ENCODE measurements at places on chromosomes 5 and 9.

- DNase-seq, result peak; percentile 7
Measured at GRCh38 chr5:177111720-177112394, 21.7 kb upstream of the NSD1 start.

DNA sequence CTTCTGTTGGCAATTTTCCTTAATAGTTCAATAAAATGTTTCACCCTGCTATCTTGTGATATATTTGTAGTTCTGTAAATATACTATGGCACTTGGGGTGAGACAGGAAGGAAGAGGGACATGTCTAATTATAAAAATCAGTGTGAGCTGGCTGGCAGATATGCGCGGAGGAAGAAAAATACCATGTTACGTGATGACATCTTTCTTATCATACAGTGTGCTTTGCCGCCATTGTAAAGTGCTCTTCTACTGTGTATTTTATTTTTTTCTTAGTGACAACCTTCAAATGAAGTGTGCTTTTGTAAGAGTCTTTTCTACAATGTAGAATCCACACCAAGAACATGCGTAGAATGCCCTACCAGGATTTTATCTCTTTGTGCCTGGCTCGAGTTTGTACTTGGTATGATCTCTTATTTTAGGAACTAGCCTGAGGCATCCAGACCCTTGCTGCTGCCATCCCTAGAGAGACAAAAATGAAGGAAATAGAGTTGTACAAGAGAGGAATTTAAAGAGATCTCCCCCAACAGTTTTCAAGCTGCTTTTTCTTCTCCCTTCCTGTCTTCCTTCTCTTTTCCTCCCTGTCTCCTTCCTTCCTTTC is 46.7 kb upstream of the RIOK2 start:
- no peak for DNase-seq

GRCh38 chr5:135193213-135194125 is 159.4 kb upstream of the PITX1 start:
- no peak for DNase-seq

GRCh38 chr9:122346478-122347347 is 24.1 kb upstream of the PTGS1 start:
- no peak for DNase-seq

DNA sequence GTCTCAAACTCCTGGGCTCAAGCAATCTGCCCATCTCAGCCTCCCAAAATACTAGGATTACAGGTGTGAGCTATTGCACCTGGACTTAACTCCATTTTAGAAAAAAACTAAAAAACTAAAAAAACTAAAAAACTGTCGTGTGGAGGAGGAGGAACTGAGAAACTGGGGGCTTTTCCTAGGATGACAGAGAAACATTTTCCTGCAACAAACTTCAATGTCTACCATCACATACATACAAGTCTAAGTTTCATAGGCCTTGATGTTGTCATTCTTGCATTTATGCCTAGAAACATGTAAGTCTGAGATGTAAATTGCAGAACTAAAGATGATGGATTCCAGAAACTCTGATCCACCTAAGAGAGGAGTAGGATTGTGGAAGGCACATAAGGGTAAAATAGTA is 556.8 kb downstream of the RAB3C start:
- DNase-seq, result no peak

DNA sequence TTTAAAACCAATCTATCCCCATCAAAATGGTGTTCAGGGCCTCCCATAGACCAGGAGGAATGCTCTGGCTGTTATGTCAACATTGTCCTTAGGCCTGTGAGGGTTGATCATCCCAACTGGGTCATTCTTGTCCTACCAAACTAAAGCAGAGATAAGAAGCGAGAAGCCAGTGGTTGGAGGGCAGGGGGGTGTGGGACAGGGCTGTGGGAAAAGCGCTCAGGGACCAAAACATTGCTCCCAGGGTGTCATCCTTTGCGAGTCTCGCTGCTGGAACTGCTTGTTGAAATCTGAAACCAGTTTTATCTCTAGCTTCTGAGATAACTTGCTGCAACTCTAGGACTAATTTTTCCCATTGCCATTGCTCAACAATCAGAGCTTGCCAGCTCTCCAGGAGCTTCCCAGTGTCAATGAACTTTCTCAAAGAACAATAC is 48.1 kb downstream of the SPATA31C2 start:
- DNase-seq, result no peak

- DNase-seq, result no peak
Measured at GRCh38 chr9:2336055-2336454, 285.5 kb upstream of the VLDLR start.

DNA sequence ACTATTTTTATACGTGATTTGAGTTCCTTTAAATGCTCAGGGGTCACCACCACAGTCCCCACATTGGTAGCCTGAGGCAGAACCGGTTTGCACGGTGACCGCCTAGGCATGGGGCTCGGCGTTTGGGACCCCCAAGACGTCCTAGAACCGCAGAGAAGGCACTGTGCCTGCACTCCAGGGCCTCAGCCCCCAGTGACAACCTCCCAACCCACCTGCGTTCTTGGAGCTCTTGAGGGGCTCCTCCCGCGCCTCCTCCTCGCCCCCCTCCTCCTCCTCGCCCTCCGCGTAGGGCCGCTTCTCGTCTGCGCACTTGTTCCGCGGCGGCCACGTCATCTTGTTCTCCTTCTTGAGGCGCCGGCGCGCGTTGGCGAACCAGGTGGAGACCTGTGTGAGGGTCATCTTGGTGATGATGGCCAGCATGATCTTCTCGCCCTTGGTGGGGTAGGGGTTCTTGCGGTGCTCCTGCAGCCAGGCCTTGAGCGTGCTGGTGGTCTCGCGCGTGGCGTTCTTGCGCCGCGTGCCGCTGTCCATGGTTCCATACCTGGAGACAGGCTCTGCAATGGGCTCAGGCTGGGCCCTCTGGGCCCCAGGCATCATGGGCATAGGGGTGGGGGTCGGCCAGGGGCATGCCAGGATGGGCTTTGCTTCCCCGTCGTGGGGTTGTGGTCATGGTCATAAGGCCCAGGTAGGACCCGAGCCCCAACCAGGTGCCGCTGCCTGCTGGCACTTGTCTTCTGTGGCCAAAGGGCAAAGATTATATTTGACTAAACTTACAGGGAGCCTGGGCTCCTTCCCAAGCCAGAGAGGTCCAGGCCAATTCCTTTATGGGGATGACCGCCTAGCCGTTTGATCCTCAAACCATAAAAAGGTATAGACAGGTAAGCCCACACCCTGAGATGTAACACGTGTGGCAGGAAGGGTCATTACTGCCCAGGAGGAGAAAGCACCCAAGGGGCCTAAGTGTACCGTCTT is 3.1 kb downstream of the IRX4 start:
- DNase-seq, result no peak

GRCh38 chr9:109225629-109226028 is 58.6 kb upstream of the FRRS1L start:
- no peak for DNase-seq

- DNase-seq, result no peak
Measured at GRCh38 chr9:129125478-129125877, 14.3 kb downstream of the PTPA start.

GRCh38 chr5:97635553-97635952 is 452.5 kb upstream of the RIOK2 start:
- no peak for DNase-seq

- no peak for DNase-seq
Measured at GRCh38 chr9:108535526-108535925, 320.3 kb downstream of the ACTL7B start.

GRCh38 chr9:13127131-13127530 is 152.4 kb downstream of the MPDZ start:
- DNase-seq, result no peak

- no peak for DNase-seq
Measured at GRCh38 chr9:27421577-27421976, 102.5 kb upstream of the IFNK start.

DNA sequence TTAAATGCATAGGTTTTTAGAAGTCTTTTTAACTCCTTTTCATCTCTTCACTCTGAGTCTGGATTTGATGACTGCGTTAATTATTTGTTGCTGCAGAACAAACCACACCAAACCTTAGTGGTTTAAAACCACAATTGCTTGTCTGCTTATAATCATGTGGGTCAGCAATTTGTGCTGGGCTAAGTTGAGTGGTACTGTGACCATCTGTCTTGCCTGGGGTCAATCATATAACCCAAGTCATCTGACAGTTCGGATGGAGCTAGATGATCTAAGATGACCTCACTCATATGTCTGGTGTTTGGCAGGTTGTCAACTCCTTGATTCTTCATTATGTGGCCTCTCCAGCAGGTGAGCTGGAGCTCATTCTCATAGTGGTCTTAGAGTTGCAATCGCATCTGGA is 219.1 kb upstream of the ELAVL2 start:
- no peak for DNase-seq

DNA sequence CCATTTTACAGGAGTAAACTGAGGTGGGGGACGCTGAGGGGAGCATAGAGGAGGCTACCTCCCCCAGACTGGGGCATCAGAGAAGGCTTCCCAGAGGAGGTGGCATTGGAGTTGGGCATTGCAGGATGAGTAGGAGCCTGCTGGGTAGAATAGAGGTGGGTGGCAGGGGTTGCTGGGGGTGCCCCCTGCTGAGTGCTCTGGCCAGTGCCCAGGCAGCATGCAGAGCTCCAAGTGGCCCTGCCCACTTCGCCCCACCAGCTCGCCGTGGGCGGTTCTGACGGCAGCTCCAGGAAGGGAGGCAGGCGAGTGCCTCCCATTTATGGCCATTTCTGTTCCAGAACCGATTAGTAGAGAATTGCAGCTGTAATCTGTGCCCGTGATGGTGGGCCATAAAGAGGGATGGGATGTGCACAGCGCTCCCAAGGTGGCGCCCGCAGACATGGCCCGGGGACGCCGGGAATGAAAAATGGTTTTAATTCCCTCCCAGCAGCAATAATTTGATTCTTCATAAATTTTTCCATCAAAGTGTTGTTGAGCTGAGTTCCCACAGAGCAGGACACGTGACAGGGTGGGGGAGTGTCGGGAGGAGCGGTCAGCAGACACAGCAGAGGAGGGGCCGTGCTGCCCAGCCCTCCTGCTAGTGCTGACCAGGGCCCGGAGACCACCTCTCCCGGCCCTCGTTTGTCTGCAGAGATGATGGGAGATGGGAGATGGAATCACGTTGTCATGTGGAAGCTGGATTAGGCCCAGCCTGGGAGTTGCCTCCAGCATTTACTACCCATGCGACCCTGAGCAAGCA is 75.5 kb downstream of the LMX1B start:
- DNase-seq, result no peak

- no peak for DNase-seq
Measured at GRCh38 chr9:18796696-18797270, 236.2 kb downstream of the SAXO1 start.

- DNase-seq, result no peak
Measured at GRCh38 chr5:170217831-170218230, 15.0 kb upstream of the C5orf58 start.

GRCh38 chr9:126329476-126330275 is 3.0 kb downstream of the MVB12B start:
- DNase-seq, result no peak

DNA sequence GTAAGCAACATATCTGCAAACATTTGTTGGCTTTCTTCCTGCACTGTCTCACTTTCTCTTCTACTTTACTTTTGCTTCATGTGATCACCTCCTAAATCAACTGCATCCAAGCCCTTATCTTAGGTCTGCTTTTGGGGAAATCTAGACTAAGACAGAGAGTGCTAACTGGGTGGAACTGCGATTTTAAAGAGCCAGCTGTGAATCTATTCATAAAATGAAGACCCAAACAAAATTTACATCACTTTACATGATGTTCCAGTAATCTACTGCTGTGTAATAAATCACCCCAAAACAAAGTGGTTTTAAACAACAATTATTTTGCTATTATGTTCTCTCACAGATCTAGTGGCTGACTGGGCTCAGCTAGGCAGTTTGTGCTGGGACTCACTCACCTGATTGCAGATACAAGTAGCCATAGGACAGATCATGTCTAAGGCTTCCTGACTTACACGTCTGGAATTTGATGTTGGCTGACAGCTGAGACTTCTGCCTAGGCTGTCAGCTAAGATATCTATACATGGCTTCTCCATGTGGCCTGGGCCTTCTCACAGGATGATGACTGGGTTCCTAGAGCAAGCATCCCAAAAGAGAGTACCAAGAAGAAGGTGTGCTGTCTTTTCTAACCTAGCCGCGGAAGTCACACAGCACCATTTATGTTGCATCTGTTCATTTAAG is 145.1 kb upstream of the TBCA start:
- DNase-seq, result no peak

GRCh38 chr5:147507480-147508126 is 2.3 kb downstream of the DPYSL3 start:
- no peak for DNase-seq

DNA sequence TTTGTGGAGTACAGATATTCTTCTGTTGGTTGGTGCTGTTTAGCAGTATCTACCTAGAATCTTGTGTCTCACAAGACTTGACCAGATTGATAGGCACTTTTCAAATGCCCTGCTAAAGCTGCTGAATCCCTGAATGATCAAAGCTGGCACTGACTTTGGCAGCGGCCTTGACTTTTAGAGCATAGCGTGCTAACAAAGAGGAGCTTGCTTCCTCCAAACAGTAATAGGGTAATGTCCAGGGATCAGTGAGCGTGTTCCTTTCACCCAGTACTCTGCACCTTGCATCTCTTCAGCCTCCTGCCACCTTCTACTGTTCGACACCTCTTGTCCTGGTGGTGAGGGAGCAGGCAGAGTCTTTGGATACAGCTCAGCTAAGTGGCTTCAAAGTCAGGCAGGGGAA is 100.8 kb downstream of the IQGAP2 start:
- DNase-seq, result no peak

DNA sequence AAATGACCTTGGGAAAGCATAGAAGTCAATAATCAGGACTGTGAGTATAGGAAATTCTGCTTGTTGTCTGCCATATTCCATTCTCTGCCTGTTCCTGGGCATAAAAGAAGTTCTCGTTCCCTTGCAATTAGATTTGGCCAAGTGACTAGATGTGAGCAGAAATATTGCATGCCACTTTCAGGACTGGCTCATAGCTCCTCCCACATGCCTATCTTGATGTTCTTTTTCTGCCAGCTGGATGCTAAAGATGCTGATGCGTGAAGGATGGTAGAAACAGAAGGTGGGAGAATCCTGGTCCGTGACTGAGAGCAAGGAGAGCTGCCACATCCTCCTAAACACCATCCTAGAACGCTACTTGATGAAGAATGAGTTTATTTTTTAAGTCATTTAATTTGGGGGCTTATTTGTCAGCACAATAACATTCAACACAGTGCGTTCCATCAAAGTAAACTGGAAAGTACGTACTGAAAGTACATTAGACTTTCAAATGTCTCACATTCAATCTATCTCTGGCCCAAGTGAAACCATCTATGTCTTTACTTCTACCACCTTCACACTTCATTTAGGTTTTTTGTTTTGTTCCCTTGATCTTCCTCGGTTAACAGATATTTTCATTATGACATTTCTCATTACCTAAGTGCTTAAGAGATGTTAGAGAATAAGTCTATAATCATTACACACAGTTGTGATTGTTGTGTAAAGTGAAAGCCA is 648.5 kb downstream of the RAB3C start:
- DNase-seq, result no peak

DNA sequence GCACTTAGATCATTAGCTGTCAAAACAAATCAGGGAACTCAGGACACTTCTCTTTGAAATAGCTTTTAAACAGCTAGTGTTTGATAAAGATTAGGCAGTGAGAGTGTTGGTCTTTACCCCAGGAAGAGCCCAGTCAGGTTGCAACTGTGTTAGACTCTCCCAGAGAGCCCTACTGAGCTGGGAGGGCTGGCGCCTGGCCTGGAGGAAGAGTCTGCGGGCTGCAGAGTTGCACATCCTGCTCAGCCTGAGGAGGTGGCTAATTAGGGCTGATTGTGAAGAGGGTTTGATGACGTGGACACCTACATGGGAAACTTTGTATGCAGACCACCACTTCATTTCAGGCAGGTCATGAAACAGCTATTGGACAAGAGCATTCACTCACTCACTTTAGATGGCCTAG is 112.0 kb downstream of the TMEM174 start:
- DNase-seq, result no peak
